CD4-positive, alpha-beta T cell treated with Interleukin-12 subunit alpha and Interleukin-12 subunit beta, for 1 hour (primary cell): ENCODE measurements at places on chromosomes 3 and 15.

- no peak for DNase-seq
Observed at GRCh38 chr15:33080006-33080405, 114.5 kb downstream of the FMN1 start.

DNA sequence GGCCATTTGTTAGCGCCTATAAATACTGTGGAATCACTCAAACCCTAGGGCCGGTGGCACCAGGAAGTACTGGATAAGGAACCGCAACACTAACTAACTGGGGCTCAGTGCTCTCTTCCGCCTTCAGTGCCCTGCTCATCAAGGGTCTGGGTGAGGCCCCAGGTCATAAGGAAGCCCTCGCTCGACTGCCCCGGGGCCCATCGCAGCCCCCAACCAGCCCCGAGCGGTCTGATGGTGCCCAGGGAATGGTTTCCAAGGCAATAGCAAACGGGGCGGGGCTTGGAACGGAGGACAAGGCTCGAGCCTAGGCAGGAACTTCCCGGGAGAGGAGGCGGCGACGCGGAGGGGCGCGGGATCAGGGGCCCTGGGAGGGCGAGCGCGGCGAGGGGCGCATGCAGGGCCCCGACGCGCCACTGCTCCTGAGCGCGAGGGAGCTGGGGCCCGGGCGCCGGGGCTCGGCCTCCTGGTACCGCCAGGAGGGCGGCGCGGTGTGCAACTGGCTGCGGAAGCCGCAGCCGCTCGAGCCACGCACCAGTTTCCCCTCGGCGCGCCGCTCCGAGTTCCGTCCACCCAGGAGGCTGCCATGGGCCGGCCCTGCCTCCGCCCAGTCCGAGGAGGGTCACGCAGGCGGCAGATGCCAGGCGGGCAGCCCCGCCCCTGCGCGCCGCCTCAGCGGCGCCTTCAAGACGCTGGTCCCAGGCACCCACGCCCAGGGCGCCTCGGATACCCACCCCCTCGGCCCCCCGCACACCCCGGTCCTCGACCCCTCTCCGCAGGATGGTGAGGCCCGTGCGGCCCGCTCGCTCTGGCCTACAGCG lies at the start of gene TTLL3:
Gene TTLL3 (plus strand): TSS at position 648 of the 818 bp plus-strand sequence. CDS start 400 bp downstream, outside the sequence.
- peak; percentile 49 for DNase-seq

GRCh38 chr15:25670025-25670554 lies 193.0 kb downstream of the ATP10A start:
- no peak for DNase-seq

- DNase-seq, result no peak
Observed at GRCh38 chr3:65210026-65210814, 522.4 kb upstream of the ADAMTS9 start.

DNA sequence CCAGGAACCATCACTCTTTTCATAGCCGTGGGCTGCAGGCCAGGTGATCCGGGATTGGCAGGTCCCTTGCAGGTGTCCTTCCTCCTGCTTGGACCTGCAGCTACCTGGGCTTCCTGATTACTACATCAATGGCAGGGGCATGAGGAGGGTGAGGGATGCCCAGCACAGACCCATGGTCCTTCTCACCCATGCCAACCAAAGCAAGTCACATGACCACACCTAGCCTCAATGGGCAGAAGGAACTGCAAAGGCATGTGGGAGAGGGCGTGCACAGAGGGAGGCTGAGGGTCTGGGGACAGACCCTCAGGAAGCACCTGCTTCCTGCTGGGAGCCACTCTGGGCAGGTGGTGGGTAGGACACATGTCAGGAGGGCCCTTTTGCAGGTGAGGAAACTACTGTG lies 105.2 kb downstream of the NUP210 start:
- no peak for DNase-seq

GRCh38 chr3:57691411-57692132 lies 1.3 kb downstream of the DENND6A start:
- DNase-seq, result peak; percentile 19

- DNase-seq, result no peak
Observed at GRCh38 chr3:119819806-119820205, 37.9 kb downstream of the NR1I2 start.

DNA sequence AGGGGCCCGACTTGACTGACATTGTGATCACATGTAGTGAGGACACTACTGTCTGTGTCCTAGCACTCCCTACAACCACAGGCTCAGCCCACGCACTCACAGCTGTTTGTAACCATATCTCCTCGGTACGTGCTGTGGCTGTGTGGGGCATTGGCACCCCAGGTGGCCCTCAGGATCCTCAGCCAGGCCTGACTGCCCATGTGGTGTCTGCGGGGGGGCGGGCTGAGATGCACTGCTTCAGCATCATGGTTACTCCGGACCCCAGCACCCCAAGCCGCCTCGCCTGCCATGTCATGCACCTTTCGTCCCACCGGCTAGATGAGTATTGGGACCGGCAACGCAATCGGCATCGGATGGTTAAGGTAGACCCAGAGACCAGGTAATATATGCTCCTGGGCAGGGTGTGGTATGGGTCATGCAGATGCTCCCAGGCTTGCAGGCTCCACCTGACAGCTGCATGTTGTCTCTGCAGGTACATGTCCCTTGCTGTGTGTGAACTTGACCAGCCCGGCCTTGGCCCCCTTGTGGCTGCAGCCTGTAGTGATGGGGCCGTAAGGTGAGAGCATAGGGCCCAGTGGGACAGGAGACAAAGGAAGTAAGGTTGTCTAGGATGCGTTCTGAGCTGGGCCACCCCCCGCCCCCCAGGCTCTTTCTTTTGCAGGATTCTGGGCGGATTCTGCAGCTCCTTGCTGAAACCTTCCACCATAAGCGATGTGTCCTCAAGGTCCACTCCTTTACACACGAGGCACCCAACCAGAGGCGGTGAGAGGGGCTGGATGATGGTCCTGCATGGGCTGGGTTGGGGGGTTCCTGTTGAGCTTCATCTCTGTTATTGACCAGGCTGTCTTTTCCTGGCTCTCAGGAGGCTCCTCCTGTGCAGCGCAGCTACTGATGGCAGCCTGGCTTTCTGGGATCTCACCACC lies 4.4 kb downstream of the DALRD3 start:
- peak; percentile 66 for DNase-seq

DNA sequence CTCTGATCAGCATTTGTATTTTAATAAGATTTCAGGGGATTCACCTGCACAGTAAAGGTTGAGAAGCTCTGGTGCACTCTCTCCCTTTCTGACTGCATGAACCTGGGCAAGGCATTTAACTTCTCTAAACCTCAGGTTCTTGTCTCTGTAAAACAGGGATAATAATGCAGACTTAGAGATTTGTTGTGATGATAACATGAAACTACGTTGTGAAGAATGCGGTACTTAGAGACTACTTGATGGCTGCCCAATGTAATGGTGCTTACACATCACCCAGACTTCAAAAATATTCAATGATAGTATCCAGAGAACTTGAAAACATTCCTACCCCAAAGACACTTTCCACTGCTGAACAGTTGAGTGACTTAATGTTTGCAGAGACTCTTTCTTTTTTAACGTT lies 19.8 kb upstream of the TNFSF10 start:
- DNase-seq, result no peak

DNA sequence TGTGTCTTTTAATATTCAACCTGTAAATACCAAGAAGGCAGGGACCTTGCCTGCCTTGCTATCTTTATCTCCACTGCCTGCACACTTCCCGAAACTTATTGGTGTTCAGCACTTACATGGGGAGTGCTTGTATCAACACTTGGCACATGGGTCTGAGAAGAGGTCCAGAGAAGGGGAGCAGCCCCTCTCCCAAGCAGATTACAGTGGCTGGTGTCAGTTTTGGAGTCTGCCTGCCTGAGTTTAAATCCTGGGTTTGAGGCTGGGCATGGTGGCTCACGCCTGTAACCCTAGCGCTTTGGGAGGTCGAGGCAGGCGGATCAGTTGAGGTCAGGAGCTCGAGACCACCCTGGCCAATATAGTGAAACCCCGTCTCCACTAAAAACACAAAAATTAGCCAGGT lies 20.3 kb downstream of the MESD start:
- no peak for DNase-seq

- peak; percentile 93 for DNase-seq
Observed at GRCh38 chr3:45841757-45842491, at the start of gene LZTFL1. Gene LZTFL1, minus strand, starts transcription at chr3:45842119. Its CDS starts 128 bp downstream, at chr3:45841991.

DNA sequence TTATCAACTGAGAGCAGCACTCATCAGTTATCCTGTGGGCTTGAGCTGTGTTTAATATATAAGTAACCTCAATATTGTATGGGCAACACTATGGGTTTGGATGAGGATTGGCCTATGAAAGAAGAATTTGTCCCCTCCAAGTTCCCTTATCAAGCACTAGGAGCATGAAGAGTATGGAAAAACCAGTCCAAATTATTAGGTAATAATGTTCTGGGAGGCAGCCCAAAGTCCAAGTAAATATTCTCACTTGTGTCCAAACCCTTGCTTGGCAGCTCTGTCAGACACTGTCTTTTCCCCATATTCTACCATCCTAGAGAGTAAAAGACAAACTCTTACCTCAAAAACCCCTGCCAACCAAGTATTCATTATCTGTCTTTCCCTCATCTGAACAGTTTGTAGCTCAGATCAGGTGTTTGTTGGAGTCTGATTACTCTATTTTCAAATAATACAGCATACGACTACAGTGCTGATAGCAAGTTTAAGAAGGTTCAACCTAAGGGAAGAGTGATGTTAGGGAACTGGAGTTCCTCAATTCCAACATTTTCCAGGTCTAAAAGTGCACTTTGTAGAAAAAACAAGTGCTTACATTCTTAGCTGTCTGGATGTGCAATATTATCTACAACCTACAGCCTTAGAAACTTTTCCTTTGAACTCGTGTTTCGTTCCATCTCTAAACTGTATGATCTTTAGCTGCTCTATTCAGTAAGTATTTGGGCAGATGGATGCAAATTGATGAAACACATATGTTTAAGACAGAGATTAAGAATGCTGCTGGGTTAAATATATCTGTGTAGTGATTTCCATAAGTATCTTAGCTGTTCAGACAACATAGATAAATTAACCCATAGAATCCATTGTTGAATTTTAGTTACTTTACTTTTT lies 89.7 kb upstream of the PHLDB2 start:
- DNase-seq, result no peak

DNA sequence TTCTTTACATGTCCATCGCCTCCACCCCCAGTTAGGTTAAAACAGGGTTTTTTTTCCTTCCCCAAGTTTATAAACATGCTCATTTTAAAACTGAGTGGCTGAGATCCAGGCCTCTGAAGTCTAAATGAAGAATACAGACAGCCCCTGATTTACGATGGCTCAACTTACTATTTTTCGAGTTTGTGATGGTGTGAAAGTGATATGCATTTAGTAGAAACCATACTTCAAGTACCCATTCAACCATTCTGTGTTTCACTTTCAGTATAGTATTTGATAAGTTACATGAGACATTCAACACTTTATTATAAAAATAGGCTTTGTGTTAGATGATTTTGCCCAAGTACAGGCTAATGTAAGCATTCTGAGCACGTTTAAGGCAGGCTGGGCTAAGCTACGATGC lies 30.5 kb upstream of the GNB5 start:
- DNase-seq, result peak; percentile 8

GRCh38 chr3:62131620-62132019 lies 241.7 kb downstream of the FEZF2 start:
- DNase-seq, result no peak

DNA sequence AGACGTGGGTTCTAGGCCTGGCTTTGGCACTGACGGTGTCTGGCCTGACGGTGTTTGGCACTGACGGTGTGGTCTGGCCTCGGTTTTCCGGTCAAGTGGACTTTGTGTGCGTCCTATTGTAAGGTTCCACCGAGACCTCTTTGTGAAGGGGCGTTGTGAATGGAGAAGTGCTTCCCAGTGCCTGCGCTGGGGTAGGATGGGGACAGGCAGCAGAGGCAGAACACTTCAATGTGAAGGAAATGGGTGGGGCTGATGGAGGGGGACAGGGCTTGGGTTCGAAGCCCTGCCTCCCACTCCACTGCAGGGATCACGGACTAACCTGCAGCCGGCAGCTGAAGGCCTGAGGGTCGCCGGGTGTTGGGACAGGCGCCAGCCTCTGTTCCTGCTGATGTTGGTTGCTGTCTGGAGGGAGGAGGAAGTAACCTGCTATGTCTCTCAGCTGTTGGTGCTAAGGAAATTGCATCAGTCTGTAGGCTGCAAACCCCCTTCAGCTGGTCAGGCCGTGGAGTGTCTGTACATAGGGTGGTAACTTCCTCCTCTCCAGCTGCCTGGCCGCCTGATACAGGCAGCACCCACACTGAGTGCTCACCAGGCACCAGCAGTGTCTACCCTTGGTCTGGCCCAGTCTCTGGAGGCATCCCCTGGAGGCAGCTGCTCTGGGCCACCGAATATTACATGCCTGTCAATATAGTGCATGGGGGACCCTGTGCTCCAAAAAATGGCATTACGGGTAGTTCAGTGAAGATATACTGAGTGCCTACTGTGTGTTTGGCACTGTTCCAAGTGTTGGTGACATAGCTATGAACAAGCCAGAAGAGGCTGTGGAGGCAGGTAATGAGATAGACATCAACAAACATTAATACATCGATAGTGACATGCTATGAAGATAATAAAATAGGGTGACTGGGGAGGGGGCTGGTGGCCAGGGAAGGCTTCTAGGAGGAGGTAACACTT lies 1.1 kb downstream of the TM6SF1 start:
- DNase-seq, result peak; percentile 25

DNA sequence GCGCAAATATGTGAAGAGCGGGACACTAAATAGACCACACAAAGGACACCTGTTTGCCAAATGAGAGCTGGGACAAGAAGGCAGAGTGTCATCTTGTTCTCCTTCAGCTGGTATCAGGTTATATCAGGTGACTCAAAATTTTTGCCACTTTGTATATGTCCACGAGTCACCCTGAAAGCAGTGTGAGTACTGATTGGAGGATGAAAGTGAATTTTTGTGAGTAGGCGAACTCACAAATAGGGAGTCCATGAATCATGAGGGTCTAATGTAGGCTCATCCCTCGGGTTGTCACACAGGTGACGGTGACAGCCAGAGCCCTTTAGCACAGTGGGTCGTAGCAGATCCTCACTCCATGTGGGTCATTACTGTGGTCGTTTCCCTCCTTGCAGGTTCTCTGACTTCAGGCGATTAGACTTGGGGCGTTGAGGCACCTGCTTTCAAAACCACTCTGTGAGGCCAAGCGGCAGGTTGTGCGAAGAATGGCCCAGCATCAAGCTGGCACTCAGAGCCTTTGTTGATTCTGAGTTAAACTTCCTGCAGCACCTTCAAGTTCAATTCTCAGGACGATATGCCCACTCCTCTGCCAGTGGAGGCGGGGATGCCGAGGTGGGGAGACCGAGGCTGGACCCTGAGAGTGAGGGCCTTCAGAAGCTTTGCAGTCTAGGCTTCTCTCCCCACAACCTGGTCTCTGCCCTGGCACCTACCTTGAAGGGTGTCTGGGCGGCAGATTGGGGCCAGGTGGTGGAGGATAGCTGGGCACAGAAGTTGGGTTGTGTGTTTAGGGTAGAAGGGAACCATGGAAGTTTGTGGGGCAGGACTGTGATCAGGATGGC lies 173.8 kb downstream of the SMAD6 start:
- no peak for DNase-seq

DNA sequence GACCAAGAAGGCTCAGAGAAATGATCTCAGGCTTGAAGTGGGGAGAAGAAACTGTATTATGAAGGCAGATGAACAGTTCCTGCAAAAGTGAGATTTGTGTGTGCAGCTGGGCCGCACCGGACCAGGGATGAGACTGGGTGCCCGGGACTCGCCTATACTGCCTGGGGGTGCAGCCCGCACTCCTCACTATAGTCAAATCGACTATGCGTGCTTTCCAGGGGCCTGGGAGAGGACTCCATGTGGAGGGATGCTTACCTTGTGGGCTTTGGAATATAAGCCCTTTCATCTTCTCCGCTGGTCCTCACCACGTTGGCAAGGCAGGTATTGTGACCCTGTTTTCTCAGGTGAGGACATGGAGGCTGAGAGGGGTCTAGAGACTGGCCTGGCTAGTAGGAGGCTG lies 32.9 kb upstream of the APOD start:
- no peak for DNase-seq
